ENCODE measurements at places on chromosomes 1 and 21. TPM values are rescaled to one million over a fixed set of nuclear protein-coding genes. Genes with fewer than 3 reads are reported as not detected.

SMCP gene
- not detected for total RNA-seq

NBPF4 gene
- not detected for total RNA-seq

DNA sequence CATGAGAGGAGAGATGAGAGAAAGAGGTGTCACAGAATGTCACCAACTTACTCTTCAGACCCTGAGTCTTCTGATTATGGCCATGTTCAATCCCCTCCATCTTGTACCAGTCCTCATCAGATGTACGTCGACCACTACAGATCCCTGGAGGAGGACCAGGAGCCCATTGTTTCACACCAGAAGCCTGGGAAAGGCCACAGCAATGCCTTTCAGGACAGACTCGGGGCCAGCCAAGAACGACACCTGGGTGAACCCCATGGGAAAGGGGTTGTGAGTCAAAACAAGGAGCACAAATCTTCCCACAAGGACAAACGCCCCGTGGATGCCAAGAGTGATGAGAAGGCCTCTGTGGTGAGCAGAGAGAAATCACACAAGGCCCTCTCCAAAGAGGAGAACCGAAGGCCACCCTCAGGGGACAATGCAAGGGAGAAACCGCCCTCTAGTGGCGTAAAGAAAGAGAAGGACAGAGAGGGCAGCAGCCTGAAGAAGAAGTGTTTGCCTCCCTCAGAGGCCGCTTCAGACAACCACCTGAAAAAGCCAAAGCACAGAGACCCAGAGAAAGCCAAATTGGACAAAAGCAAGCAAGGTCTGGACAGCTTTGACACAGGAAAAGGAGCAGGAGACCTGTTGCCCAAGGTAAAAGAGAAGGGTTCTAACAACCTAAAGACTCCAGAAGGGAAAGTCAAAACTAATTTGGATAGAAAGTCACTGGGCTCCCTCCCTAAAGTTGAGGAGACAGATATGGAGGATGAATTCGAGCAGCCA lies 8.0 kb downstream of the ELOA start:
- no peak overlapping the region for H3K4me3 ChIP-seq
- DNase-seq = peak; percentile 81
- H3K27me3 ChIP-seq = no peaks in the 10 kb centered on the region
- H3K4me1 ChIP-seq = no peaks in the 10 kb centered on the region
- peaks cover 89% of the 10 kb centered on the region for H3K36me3 ChIP-seq
- no peak overlapping the region for H3K27ac ChIP-seq

DNA sequence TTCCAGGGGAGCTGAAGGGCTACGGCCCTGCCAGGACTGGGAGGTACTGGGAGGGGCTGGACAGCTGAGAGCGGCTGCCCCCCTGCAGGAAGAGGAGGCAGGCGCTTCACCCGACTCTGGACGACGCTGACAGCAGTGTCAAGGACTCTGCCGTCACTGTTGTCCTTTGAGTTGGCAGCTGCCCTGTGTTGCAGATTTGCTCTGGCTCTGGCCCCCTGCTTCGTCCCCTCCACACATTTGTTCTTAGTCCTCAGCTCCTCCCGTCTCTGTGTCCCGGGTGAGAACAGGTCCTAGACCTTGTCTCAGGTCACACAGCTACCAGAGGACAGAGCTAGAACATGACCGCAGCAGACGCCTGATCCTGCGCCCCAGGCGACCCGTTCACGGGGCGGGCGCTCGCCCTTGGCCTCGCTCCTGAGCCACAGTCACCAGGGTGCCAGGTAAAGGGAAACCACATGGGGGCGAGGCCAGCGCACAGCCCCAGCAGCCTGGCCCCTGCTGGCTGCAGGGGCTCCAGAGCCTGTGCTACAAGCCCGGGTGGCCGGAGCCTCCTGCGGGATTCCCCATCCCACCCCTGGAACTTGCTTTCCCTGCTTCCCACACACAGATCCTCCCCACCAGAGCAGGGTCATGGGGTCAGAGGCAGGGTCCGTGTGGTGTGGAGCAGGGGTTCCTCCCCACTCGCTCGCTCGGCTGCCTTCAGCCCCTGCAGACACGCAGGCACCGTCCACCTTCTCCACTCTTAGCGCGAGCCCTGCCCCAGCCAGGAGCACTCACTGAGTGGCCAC lies 10.7 kb upstream of the NPHP4 start:
- H3K27ac ChIP-seq = no peak overlapping the region
- peak; percentile 67 for DNase-seq
- peaks cover 10% of the 10 kb centered on the region for H3K4me1 ChIP-seq
- no peak overlapping the region for H3K4me3 ChIP-seq
- no peaks in the 10 kb centered on the region for H3K36me3 ChIP-seq

DNA sequence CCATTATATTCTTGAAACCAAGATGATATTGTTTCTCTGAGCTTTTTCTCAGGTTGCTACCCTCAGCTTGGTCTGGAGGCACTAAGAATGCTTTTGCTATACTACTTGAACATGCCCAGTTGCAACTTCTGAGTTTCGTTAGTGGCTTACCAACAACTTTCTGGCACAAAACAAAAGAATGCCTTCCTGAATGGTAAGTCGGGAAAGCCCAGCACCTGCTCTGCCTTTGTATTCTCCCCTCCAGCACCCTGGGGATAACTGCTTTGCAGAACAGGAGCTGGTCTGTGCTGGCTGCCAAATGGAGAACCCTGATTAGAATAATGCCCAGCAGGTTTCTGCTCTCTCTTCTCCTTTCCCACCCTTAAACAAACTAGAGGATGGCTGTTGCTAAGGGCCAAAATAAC lies 149.3 kb downstream of the TGFB2 start:
- H3K4me3 ChIP-seq = no peak overlapping the region
- H3K27me3 ChIP-seq = no peaks in the 10 kb centered on the region
- H3K27ac ChIP-seq = peak overlapping the region; percentile 92
- no peaks in the 10 kb centered on the region for H3K36me3 ChIP-seq
- H3K4me1 ChIP-seq = peaks cover 34% of the 10 kb centered on the region

DNA sequence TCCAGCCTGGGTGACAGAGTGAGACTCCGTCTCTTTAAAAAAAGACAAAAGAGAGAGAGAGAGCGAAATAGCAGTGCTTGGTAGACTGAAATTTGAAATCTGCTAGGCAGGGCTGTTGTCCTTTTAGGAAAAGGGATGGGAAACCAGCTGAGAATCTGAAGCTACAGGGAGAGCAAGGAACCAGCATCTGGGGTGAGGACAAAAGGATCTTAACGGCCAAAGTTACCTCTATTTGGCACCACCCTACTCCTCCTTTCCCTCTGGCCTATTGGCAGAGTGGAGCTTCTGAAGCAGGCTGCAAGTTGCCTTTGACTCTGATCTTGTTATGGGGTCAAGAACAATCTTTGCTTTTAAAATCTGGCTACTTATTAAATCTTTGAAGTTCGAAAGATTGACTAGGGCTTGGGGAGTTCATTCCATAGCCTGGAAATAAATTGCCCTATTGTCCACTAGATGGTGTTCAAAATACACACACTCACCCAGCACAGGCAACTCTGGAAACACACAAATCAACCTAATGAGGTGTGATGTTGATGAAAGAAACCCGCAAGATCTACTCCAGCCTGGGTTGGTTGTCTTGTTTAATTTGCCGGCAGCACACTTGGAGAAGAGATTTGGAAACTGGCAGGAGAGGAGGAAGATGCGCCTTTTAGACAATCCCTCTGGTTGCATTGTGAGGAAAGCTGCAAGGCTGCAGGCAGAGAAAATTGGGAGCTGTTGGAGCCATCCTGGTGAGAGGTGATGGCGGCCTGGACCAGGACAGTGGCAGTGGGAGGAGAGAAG lies 16.5 kb upstream of the PARP1 start:
- H3K27me3 ChIP-seq = no peaks in the 10 kb centered on the region
- DNase-seq = peak; percentile 54
- H3K4me3 ChIP-seq = no peak overlapping the region
- H3K27ac ChIP-seq = no peak overlapping the region
- H3K36me3 ChIP-seq = no peaks in the 10 kb centered on the region

DNA sequence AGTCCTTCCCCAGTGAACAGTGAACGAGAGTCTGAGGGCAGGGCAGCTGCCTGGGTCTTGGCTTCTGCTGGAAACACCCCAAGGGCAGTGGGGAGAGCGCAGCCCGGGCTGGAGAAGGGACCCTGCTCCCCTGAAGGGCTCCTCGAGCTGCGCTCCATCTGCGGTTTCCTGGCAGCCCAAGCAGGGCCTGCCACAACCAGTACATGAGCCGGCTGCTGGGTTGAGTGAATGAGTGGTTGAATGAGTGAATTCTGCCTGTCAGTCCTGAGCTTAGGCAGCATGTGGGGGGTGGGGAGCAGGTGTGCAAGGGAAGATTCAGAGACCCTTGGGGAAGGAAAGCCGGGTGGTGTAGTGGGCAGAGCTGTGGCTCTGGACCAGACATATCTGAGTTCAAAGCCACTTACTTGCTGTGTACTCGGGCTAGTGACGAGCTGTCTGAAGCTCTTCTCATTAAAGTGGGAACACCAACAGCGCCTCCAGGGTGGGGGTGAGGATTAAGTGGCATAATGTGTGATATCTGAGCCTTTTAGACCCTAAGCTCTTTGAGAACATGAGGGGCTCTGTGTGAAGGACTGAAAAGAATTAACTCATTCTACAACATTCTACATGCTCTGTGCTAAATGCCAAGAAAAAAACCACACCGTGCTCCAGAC lies 3.7 kb downstream of the OPRD1 start:
- no peak overlapping the region for H3K27ac ChIP-seq
- peaks cover 43% of the 10 kb centered on the region for H3K27me3 ChIP-seq
- no peak for DNase-seq

Data from endodermal cell (in vitro differentiated cells).